ENCODE measurements at places on chromosomes 2 and 18.

DNA sequence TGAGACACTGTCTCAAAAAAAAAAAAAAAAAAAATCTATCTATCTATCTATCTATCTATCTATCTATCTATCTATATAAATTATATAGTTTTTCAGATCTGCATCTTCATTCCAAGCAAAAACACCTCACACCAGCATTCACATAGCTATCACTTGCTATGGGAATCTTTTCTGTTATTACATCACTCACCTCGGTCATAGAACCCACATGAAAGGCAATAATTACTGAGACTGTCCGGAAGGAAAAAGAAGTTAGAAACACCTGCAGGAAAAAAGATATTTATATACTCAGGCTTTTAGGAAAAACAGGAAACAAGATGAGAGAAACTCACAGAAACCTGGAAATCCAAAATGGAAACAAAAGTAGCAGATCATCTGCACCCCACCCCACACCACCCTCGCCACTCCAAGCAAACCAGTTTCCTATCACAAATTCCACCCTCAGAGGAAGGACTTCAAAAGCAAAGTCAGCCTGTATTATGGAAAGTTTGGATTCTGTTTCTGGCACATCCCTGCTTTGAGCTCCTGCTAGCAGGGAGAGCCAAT, 21.9 kb upstream of the CCDC141 start:
- no peak for DNase-seq

- DNase-seq: no peak
Measured at GRCh38 chr2:190455358-190456095, 47.4 kb downstream of the MFSD6 start.

DNA sequence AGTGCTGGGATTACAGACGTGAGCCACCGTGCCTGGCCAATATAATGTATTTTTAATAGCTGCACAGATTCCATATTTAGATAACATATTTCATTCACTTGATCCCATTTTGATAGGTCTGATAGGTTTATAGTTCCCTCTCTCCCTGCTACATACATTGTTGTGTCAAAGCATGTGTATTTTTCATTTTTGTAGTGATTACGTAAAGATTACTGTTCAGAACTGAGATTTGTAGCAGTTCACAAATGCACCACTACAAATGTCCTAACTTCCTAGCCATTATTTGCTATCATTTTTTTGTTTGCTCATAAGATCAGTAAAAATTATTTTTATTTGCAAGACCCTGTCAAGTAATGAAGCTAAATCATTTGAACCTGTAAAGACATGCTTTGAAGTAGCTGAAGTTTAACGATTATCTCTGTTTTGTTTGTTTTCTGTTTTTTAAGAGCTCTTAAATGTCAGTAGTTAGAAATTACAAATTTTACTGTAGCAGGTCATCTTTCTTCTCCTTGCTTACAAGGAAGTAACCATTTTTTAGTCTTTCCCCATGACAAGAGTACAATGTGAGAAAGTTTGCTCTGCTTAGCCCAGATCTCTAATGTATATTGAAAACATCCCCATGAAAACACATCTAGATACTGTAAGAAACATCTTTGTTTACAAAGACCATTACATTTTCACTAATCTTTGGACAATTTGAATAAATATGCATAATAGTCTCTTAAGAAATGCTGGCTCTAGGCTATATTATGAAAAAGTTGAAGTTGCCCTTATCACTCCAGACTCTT, 54.1 kb downstream of the EML4 start:
- DNase-seq: no peak

DNA sequence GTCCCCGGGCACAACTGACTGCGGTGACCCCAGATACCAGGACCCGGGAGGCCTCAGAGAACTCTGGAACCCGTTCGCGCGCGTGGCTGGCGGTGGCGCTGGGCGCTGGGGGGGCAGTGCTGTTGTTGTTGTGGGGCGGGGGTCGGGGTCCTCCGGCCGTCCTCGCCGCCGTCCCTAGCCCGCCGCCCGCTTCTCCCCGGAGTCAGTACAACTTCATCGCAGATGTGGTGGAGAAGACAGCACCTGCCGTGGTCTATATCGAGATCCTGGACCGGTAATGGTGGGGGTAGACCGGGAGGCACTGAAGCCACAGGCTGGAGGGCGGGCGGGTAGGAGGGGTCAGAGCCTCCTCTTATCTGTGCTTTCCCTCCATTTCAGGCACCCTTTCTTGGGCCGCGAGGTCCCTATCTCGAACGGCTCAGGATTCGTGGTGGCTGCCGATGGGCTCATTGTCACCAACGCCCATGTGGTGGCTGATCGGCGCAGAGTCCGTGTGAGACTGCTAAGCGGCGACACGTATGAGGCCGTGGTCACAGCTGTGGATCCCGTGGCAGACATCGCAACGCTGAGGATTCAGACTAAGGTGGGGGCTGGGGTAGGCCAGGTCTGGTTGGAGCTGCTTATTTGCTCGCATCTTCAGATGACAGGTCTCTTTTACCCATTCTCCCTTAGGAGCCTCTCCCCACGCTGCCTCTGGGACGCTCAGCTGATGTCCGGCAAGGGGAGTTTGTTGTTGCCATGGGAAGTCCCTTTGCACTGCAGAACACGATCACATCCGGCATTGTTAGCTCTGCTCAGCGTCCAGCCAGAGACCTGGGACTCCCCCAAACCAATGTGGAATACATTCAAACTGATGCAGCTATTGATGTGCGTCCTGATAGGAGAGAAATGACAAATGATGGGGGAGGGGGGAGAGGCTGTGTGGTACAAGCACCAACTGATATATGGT, 780 bp downstream of the HTRA2 start:
- no peak for DNase-seq

DNA sequence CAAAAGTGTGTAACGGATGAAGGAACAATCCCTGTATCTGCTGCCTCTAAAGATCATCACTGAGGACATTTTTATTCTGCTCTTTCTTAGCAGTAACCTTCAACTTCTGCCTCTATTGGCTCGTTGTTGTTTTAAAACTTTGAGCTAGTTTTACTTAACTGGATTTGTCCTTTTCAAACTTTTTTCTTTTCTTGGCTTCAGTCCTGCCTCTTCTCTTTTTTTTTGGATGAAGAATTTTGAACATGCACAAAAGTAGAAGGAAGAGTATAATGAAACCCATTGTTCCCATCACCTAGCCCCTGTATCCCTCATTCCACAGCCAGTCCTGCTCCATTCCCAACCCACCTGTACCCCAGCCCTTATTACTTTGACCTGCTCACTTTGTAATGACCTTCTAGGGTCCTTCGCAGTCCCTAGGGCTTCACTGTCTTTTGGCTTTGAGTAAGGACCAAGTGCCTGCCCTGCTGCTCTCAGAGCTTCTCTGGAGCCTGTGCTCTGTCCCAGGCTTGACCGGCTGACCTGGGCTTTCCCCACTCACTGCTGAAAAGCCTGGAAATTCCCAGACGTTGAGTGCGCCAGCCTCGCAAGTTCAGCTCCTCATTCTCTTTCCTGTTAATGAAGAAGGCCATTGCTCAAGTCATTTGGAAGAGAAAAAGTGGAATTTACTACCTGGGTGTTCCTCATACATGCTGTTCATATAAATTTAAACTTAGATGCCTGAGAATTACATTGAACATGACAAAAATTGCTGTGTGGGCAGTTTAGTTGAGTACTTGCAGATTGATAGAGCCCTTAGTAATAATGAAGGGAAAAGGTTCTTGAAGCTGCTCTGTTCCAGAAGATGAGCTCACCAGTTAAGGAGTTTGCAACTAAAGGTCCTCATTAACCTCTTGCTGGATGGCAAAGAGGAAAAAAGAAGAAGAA, 149.3 kb upstream of the ALPP start:
- no peak for DNase-seq

DNA sequence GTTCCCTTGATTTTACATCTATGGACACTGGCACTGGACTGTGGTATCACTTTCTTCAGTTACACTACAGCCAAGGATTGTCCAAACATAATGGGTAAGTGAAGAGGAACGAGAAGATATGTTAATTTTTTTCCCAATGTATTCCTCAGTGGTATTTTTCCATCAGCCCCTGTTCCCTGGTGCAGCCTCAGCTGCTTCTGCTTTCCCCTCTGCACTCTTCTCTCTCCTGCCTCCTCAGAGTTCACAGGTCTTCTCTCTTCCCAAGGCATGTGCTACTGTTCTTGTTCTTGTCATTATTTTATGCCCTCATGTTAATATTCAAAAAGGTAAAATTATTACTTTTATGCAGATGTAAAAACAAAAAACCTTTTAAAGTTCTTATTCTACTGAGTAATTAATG, 378.0 kb upstream of the NRXN1 start:
- no peak for DNase-seq

- DNase-seq: no peak
Measured at GRCh38 chr2:68521037-68521436, 53.7 kb downstream of the APLF start.

- DNase-seq: no peak
Measured at GRCh38 chr2:230879271-230879882, 14.6 kb downstream of the ITM2C start.

GRCh38 chr2:30527411-30527810, 80.4 kb downstream of the LCLAT1 start:
- no peak for DNase-seq

GRCh38 chr18:12908706-12909105, 24.7 kb upstream of the PTPN2 start:
- DNase-seq: no peak

DNA sequence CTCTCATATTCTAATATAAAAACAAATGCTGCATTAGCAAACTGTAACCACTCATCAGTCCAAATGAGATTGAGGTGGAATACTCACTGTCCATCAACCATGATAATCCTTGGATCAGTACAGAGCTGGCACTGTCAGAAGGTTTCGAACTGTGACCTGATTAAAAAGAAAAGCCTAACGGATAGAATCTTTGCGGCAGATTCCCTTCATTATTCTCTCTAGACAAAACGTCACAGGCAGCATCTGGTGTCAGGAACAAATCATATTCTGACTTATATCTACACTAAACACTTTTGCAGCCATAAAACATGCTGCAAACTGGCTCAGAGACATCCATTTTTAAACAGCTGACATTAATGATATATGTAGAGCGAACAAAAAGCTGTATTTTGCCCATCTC, 677.7 kb upstream of the NXPH2 start:
- no peak for DNase-seq

GRCh38 chr2:196066291-196067087, 2.1 kb downstream of the DNAH7 start:
- DNase-seq: no peak

DNA sequence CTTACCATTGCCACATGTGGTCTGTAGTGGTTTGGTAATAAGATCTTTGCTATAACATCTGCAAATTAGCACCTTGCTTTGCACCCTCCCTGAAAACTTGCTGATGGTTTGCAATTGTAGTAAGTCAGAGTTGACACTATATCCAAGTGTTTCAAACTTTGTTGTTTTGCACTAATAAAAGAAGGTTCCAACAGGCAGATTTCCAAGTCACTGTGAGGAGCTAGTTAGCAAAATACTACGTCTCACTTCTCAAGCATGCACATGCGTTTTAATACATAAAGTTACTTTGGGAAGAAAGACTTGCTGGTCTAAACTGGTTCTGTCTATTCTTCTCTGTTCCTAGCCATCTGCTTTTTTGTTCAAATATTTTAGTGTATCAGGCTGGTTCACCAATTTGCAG, 103.7 kb upstream of the ZNF521 start:
- DNase-seq: no peak

DNA sequence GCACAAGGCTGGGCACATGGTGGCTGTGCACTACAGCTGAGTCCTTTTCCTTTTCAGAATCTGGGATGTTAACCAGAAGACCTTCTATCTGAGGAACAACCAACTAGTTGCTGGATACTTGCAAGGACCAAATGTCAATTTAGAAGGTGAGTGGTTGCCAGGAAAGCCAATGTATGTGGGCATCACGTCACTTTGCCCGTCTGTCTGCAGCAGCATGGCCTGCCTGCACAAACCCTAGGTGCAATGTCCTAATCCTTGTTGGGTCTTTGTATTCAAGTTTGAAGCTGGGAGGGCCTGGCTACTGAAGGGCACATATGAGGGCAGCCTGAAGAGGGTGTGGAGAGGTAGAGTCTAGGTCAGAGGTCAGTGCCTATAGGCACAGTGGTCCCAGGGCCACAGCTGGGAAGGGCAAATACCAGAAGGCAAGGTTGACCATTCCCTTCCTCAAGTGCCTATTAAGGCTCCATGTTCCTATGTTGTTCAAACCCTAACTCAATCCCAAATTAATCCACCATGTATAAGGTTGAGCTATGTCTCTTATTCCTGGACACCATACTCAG, 2.2 kb downstream of the IL1RN start:
- no peak for DNase-seq

DNA sequence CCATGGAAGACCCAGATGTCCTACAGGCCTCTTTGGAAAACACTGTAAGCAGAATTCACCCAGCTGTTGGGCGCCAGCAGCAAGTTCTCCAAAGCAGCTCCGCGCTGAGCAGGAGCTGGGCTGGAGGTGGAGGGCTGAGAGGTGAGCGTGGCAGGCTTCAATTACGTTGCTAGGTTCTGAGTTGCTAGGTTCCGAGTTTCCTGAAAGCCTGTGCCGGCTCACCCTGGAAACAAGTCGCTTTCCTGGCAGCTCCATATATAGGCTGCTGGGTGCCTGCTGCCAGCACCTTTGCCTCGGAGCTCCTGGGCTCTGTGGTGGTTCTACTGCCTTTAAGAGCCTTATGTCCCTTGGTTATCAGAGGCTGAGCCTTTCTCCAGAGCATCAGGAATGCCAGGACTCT, 14.4 kb upstream of the EGR4 start:
- no peak for DNase-seq

- peak; percentile 27 for DNase-seq
Measured at GRCh38 chr2:157875641-157876065, 477 bp downstream of the ACVR1 start.

DNA sequence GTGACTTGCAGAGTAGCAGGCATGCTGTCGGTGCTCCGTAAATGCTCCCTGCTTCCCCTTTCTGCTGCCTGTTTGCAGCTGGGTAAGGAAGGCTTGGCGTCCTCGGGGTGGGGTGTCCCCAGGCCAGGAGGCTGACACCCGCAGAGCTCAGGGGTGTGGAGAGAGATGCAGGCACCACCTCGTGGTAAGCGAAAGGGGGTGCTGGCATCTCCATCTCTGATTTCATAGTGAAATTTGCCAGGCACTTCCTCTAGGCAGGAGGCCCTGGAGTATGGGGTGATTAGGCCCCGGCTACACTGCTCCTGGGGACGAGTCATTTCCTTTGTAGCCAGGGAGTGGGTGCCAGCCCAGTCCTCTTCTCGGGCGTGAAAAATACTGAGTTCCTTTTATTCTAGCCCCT, 160.4 kb downstream of the KLHL29 start:
- no peak for DNase-seq
